Endodermal cell (in vitro differentiated cells): ENCODE measurements at places on chromosomes 16 and 17.

DNA sequence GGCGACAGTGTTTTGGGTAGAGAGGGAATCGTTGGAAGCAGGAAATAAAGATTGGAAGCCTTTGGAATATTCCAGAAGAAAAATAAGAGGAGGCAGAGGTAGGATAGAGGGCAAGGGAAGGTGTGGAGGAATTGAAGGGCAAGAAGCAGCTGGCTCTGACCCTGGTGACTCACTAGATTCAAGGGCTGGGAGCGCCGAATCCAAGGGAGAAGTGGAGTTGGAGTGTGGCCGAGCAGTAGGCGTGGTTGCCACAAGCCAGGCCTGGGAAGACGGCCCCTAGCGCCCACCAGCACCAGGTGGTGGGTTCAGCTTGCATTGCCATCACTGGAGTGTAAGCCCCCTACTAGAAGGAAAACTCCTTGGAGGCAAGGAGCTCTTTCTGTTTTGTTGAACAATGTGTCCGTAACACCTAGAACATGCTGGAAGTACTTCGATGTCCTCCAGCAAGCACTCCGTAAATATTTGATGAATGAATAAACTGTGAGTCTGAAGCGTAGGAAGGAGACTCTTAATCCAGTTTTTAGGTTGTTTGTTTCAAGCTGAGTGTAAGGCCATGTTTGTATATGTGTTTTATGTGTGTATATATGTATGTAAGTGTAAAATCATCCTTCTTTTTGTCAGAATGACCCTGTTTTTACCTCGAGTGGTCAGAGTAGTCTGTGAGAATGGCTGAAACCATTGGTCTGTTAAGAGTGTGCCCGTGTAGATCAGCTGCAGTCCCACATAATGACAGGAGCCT is 139.5 kb downstream of the CMIP start:
- no peak for DNase-seq

GRCh38 chr16:17364319-17365210 is 106.2 kb downstream of the XYLT1 start:
- no peak for DNase-seq

DNA sequence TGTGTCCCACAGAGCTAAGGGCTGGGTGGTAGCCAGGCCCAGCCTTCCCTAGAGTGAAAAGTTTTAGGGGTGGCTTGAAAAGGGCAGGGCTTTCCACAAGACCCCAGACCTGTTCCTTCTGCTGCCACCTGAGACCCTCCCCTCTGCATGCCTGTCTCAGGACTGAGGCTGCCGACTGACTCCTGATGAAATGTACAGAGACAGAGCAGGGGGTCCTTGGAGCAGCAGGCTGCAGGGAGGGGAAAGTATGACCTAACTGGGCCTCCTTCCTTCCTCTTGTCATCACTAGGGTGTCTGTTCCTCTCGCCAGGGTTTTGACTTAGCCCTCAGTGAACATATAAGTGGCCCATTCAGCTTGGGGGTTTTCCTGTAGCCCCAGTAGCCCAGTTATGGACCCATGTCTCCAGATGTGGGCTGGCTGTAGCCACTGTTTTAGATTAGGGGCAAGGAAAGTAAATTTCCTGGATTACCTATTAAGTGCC is 14.9 kb upstream of the NFATC3 start:
- DNase-seq: no peak

DNA sequence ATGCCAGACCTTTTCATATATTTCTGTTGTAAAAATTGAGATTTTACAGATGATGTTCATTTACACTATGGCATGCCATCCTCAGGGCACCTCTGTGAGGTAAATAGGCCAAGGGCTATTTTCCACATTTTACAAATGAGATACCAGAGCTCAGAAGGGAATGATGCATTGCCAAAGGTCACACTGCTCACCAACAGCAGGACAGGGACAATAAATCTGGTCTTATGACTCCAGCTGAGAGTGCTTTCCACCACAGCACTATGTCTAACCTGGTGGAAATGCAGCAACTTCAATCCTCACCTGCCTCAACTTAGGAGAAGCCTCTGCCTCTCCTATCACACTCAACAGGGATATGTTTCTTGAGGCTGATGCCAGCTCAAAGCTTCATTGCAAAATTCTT is 40.6 kb downstream of the GRIN2A start:
- DNase-seq: no peak

DNA sequence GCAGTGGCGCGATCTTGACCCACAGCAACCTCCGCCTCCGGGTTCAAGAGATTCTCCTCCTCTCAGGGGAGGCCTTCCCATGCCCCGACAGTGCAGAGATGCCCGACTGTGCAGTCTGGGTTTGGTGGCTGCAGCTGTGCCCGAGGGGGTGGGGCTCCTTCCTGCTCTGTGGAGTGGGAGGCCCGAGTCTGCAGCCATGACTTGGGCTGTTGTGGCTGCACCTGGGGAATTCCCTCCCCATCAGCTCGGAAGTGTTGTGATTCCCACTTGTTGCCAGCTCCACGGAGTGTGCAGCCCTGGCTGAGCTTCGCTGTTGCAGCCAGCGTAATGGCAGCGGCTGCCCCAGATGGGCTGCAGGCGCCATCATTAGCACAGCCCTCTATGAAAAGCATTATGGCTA is 66.4 kb upstream of the SMIM36 start:
- DNase-seq: no peak

DNA sequence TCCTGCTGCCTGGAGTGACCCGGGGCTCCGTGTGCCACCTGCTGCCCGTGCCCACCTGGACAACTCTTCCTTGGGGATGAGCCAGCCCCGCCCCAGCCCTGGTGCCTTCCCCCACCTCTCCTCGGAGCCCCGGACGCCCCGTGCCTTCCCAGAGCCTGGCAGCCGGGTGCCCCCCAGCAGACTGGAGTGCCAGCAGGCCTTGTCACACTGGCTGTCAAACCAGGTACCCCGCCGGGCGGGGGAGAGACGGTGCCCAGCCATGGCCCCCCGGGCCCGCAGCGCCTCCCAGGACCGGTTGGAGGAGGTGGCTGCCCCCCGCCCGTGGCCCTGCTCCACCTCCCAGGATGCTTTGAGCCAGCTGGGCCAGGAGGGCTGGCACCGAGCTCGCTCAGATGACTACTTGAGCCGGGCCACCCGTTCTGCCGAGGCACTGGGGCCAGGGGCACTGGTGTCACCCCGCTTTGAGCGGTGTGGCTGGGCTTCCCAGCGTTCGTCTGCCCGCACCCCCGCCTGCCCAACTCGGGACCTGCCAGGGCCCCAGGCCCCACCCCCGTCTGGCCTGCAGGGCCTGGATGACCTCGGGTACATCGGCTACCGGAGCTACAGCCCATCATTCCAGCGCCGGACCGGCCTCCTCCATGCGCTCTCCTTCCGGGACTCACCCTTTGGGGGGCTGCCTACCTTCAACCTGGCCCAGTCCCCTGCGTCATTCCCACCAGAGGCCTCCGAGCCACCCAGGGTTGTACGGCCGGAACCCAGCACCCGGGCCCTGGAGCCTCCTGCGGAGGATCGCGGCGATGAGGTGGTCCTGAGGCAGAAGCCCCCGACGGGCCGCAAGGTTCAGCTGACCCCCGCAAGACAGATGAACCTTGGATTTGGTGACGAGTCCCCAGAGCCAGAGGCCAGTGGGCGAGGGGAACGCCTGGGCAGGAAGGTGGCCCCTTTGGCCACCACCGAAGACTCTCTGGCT is 38.4 kb downstream of the ARHGAP23 start:
- DNase-seq: no peak

DNA sequence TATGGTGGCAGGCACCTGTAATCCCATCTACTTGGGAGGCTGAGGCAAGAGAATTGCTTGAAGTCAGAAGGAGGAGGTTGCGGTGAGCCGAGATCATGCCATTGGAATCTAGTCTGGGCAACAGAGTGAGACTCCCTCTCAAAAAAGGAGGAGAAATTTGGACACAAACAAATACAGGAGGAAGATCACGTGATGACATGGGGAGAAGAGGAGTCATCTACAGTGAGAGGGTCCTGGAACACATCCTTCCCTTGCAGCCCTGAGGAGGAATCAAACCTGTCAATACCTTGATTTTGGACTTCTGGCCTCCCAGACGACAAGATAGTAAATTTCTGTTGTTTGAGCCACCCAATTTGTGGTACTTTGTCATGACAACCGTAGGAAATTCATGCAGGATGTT is 671.9 kb upstream of the EEF2KMT start:
- no peak for DNase-seq

GRCh38 chr16:30724641-30725417 is 23.4 kb upstream of the PHKG2 start:
- DNase-seq: no peak
